ENCODE measurements at places on chromosomes 12 and 14. TPM values are rescaled to one million over a fixed set of nuclear protein-coding genes. Genes with fewer than 3 reads are reported as not detected.

The LBHD2 gene
- total RNA-seq: not detected

The REC8 gene
- total RNA-seq: 2.6 TPM

The TRPV4 gene
- 0.08 TPM for total RNA-seq

The MYO1H gene
- not detected for total RNA-seq

The BATF gene
- total RNA-seq: not detected

The CCDC177 gene
- 0.02 TPM for total RNA-seq

The DNAI7 gene
- total RNA-seq: 0.18 TPM

The IRAK4 gene
- 3.9 TPM for total RNA-seq

The PHLDA1 gene
- 53.7 TPM for total RNA-seq

The NABP2 gene
- total RNA-seq: 60.3 TPM

The IRAK3 gene
- 0.16 TPM for total RNA-seq

The SPTB gene
- total RNA-seq: 1.5 TPM

The ETNK1 gene
- total RNA-seq: 31.5 TPM

The AQP5 gene
- total RNA-seq: not detected

The P2RX7 gene
- not detected for total RNA-seq

The RIN3 gene
- 23.9 TPM for total RNA-seq

The ARMH4 gene
- 0.84 TPM for total RNA-seq

The AKAP5 gene
- 0.40 TPM for total RNA-seq

The CCDC184 gene
- 3.1 TPM for total RNA-seq

The CCDC197 gene
- total RNA-seq: not detected

The AP5M1 gene
- total RNA-seq: 19.2 TPM

The SLC6A13 gene
- 0.33 TPM for total RNA-seq

The FOXG1 gene
- 0.14 TPM for total RNA-seq

The ADCY6 gene
- 16.4 TPM for total RNA-seq

The DIABLO gene
- 78.8 TPM for total RNA-seq

The MIP gene
- total RNA-seq: not detected

The NRIP2 gene
- not detected for total RNA-seq

The TPH2 gene
- total RNA-seq: not detected

The ANKRD33 gene
- total RNA-seq: 0.12 TPM

The BCL2L2 gene
- total RNA-seq: 20.7 TPM

The AGAP2 gene
- 0.12 TPM for total RNA-seq

The OTOGL gene
- not detected for total RNA-seq

The TMCC3 gene
- 0.99 TPM for total RNA-seq

The SLC7A8 gene
- total RNA-seq: 0.72 TPM

Data from A549 treated with CORT108297 at 1 μM for 4 hours (cell line).